Anterior cingulate cortex (tissue), 58 donors: ENCODE measurements at places on chromosomes 7 and 10.

DNA sequence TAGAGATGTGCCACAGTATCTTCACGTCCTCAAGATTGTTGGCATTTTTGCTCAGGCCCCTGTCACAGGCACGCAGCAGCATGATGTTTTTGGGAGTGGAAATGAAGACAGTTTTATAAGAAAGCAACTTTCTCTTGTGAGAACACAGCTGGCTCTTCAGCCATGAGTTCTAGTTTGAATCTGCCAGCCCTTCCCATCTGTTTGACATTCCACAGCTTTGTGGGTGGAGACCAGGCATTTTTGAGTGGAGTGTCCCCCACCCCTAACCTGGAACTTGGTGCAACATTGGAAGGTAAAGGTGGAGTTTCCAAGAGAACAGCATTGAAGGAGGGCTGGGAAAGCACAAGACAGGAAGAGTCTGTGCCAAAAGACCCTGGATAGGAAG, 253.1 kb upstream of the IGFBP3 start:
- no peak for DNase-seq

- DNase-seq = no peak
These were observed 1.1 kb downstream of the VGF start for GRCh38 chr7:101164071-101164840.

DNA sequence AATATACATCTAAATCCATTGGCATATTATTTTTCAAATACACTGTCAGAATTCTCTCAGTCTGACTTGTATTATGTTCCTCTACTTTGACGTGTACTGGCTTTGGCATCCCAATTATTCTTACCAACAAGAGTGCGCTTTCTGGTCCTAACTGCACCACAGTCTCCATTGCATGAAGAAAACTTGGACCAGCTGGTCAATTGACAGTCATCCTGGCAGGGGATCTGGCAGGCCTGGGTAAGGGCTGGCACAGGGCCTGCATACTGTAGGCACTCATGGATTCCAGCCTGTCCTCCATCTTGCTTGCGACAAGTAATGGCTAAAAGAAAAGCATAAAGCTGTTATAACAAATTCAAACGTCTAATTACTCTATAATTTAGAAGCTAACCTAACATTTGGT, 384.9 kb downstream of the THSD7A start:
- DNase-seq = no peak

- no peak for DNase-seq
These were observed 179.9 kb downstream of the PTPRN2 start for GRCh38 chr7:158407581-158408317.

DNA sequence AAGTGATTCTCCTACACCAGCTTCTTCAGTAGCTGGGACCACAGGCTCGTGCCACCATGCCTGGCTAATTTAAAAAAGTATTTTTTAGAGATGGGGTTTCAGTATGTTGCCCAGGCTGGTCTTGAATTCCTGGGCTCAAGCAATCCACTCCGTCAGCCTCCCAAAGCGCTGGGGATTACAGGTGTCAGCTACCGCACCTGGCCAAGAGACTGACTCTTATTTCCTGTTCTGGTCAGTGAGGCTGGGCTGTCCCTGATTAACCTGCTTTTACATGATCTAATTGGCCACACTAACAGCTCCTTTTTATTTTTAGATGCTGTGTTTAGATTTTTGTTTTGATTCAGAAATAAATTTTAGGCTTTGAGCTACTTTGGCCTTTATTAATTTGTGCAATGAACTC, 203.9 kb downstream of the NXPH1 start:
- DNase-seq = no peak

- DNase-seq = no peak
These were observed 23.4 kb upstream of the SLC26A3 start for GRCh38 chr7:107826451-107826850.

DNA sequence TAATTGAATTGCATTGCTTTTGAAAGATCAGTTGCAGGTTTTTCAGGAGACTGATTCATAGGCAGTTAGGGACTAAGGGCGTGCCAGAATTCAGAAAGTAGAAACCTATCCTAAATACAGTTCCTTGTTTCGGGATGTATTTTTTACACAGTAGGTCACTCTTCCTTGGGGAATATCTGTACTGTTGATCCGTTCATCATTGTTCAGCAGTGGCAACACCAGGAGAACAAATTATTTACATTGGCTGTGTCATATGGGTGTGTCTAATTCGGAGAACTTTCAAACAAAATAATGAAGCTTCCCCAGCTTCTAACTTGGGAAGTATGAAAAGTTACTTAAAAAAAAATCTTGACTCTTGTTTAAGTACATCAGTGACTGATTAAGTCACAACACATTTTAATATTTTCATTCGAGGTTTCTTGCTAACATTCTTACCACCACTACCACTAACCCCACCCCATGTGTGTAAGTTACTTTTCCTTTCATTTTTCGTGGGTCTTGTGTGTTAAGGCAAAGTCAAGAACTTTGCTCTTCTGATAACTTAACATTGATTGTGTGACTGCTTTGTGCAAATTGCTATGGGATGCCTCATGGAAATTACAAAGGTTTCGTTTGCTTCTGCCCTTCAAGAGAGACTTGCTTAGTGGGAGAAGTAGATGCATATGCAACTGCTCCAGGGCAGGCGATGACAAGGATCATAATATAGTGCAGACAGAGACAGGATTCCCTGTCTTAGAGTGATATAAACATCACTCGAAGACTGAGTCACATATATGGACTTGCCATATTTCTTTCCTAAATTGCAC, 43.8 kb upstream of the RPA3 start:
- DNase-seq = no peak

- no peak for DNase-seq
These were observed 512.1 kb upstream of the MBL2 start for GRCh38 chr10:53284615-53285182.

DNA sequence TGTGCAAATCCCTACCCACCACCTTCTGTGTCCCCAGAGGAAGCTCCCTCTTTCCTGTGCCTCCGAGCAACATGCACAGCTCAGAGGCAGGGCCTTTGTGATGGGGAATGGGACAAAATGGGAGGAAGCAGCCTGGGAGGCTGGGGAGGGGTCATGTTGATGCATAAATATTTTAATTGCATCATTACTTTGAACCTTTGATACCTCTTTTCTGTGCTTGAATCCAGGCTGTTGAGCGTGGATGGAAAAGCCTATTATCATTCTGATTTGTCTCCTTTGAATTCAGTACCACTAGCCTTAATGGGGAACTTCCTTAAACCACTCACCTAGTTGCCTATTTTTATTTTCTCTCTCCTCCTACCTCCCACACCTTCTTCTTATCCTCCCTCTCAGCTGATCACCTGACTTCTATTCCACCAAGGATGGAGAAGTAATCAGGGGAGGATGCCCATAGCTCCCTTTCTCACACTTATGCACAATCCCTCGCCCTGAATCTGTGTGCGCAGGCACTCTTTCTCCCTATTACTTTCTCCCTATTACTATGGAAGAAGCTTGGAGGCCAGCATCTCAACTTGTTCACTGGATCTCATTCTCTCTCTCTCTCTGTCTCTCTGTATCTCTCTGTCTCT, 78.5 kb downstream of the SEC61G start:
- no peak for DNase-seq

DNA sequence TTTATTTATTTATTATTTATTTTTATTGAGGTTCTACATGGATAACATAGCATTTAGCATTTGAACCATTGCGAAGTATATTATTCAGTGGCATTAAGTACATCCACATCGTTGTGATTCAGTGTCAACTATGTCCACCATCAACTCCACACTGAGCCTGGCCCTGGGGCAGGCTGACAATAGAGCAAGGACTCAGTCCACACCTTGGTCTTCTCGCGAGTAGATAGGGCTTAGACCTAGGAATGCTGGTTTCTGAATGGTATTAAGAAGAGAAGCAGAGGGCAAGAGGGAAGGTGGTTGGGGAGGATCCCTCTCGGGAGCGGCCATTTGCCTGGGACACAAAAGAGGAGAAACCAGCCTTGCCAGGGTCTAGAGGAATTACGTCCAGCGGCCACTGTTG, 599.2 kb upstream of the MGMT start:
- DNase-seq = no peak

- no peak for DNase-seq
These were observed 109.9 kb downstream of the ATXN7L1 start for GRCh38 chr7:105766421-105767073.

GRCh38 chr7:130875265-130875741, 141.3 kb upstream of the KLF14 start:
- no peak for DNase-seq

GRCh38 chr7:6032167-6032566, 991 bp downstream of the ANKRD61 start:
- no peak for DNase-seq

- no peak for DNase-seq
These were observed 288.6 kb downstream of the NEBL start for GRCh38 chr10:20608503-20608902.

- DNase-seq = no peak
These were observed 1409.1 kb upstream of the CELF2 start for GRCh38 chr10:9608602-9609001.

GRCh38 chr7:129746857-129747529, 135.5 kb downstream of the NRF1 start:
- DNase-seq = no peak

DNA sequence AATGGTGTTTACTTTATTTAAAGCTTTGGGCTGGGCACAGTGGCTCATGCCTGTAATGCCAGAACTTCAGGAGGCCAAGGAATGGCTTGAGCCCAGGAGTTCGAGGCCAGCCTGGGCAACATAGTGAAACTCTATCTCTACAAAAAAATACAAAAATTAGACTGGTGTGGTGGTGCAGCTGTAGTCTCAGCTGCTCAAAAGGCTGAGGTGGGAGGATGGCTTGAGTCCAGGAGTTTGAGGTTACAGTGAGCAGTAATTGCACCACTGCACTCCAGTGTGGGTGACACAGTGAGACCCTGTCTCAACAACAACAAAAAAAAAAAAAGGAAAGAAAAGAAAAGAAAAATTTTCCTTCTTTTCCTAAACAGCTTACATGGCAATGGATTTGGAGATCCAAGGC, 22.0 kb downstream of the SLC16A9 start:
- no peak for DNase-seq

- DNase-seq = no peak
These were observed 454.5 kb upstream of the SEMA3D start for GRCh38 chr7:85641331-85641730.

DNA sequence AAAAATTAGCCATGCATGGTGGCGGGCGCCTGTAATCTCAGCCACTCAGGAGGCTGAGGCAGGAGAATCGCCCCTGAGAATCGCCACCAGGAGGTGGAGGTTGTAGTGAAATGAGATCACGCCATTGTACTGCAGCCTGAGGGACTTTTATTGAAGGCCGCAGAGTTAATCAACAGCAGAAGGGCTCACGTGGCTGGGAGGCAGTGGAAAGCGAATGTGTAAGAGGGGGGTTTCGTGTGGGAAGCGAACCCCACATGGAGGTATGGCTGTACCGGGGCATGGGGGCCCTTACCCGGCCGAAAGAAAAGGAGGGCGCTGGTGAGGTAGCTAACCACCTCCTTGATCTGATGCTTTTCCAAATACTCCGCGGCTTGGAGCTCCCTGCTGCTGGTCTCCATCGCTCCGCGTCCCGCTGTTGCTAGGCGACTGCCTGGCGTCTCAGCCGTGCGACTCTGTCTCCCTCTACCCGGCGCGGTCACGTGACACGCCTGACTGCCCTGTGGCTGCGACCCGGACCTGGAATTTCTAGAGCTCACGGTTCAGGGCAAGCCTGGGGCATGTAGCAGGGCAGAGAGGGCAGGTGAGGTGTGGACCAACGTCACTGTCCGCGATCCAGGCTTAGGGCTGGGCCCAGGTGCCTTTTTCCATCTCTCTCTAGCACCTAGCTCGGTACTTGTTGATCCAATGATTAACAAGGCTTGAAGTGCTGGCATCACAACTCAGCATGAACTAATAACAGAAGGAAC, at the start of gene EFCAB10:
Gene EFCAB10, minus strand, starts transcription at position 428 of the 746 bp plus-strand sequence. Its CDS starts 30 bp downstream, at position 398.
- DNase-seq = peak; percentile 68

DNA sequence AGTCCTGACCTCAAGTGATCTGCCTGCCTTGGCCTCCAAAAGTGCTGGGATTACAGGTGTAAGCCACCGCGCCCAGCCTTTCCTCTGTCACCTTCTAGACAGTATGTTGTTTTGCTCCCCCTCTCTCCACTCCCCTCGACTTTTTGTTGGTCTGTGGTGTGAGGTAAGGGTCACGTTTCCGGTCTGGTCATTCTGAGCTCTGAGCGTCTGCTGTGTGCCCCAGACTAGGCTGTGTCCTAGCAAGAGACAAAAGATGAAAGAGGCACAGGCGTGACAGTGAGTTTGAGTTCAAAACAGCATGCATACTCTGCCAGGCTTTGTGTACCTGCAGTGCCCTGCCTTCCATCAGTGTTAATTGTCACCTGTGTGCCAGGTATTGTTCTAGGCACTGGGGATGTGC, 87.4 kb upstream of the PPIF start:
- DNase-seq = no peak

GRCh38 chr7:102155821-102156441, 130.7 kb upstream of the SH2B2 start:
- DNase-seq = no peak

DNA sequence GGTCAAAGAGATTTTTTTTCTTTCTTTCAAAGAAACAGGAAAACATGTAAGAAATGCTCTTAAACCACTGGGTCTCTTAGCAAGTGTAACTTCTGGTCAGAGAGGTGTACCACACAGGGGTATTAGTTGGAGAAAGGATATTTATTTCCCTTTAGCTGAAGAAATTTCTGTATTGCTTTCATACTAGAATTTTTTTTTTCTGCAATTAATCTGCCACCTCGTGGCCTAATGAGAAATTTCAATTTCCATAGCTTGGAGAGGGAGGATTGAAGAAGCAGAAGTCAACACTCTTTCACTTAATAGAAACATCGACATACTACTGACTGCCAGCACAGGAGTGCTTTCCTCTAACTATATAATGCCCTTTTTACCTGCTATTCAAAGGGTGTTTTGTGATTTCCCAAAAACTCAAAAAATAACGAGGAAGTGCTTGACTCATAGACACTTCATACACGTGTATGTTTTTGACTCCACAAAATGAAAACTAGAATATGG, 177.6 kb upstream of the NAMPT start:
- DNase-seq = no peak

GRCh38 chr10:96236090-96236478, 35.3 kb downstream of the BLNK start:
- no peak for DNase-seq

GRCh38 chr10:10642751-10643150, 374.9 kb upstream of the CELF2 start:
- DNase-seq = no peak

DNA sequence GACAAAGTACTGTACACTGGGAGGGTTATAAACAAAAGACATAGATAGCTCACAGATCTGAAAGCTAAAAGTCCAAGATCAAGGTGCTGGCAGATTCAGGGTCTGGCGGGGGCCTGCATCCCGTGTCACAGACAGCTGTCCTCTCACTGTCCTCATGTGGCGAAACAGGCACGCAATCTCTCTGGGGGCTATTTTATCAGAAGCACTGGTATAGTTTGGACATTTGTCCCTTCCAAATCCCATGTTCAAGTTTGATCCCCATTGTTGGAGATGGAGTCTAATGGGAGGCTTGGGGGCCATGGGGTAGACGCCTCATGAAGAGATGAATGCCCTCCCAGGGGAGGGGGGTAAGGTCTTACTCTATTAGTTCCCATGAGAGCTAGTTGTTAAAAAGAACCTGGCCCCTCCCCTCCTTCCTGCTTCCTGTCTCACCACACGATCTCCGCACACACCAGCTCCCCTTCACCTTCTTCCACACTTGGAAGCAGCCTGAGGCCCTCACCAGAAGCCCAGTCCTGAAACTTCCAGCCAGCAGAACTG, 72.5 kb upstream of the UCN3 start:
- DNase-seq = no peak

GRCh38 chr10:28403090-28403489, 100.2 kb upstream of the MPP7 start:
- no peak for DNase-seq

GRCh38 chr7:137642472-137642871, 204.3 kb downstream of the DGKI start:
- no peak for DNase-seq
